ENCODE measurements at places on chromosomes 12 and 14.

- DNase-seq: no peak
Measured at GRCh38 chr12:105084251-105085250, at the start of gene ALDH1L2. Gene ALDH1L2 (minus strand): TSS chr12:105084458. CDS start chr12:105084436, 22 bp downstream.

- DNase-seq: no peak
Measured at GRCh38 chr14:74015963-74016362, 3.1 kb downstream of the ENTPD5 start.

DNA sequence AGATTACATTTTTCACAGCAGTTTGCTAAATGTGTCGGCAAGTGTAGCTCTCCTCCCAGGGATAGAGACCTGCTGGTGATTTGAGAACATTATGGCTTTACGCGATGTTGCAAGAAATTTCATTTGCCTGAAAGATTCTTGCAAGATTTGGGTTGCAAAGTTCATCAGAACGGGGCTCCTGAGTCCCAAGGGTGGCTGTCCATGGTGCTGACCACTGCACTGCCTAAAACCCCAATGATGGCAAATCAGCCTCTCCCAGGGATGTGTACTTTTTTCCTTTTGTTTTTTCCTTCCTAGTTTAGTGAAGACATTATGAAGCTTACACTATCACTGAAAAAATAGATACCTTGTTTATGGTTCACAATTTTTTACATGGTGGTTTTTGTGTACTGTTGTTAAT lies 85.4 kb downstream of the WSCD2 start:
- peak; percentile 1 for DNase-seq

DNA sequence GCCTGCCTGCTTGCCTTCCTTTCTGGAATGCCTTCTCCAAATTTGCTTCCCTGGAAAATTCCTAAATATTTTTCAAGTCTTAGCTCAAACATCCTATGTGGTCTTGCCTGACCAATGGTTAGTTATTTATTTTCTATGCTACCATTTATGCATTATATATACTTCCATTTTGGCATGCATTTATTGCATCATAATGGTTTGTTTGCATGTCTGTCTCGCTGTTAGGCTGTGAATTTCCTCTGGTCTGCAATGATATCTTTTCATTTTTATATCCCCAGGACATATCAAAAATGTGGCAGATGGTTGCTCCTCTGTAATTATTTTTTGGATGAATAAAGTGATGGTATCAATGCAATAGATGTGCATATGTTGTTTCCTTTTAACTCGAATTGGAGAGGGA lies 30.5 kb downstream of the ATL1 start:
- no peak for DNase-seq

- no peak for DNase-seq
Measured at GRCh38 chr12:132874175-132874574, 13.2 kb downstream of the CHFR start.

GRCh38 chr12:124392271-124392666 lies 97.4 kb downstream of the RFLNA start:
- DNase-seq: no peak

DNA sequence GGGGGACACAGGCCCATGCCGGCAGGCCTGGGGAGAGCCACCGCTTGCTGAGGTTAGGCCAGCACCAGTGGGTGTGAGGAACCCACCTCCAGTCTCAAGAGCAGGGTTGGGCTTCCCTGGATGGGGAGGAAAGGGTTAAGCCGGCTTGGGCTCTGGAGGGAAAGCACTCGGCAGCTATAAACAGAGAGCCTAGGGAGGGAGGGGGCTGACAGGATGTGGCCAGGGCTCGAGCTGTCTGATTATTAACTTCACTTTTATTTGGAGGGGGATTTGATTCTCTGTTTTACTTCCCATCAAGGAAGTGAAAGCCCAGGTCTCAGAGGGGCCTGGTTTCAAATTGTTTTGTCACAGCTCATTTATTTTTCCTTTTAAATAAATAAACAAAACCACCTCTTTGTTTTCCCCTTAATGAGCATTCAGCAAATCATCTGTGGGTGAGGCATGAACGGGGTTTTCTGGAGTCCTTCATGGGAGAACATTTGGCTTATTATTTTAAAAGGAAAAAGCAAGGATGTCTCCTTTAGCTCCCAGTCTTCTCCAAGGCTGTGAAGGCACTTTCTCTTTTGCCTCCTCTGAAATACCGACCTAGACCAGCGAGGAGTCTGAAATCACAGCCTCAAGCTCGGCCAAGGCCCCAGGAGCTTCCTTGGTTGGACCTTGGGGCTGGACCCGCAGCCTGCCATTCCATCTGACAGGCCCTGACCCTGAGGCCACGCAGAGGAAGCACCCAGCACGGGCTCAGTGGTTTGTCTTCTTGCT lies 21.9 kb upstream of the ZFP36L1 start:
- peak; percentile 45 for DNase-seq

DNA sequence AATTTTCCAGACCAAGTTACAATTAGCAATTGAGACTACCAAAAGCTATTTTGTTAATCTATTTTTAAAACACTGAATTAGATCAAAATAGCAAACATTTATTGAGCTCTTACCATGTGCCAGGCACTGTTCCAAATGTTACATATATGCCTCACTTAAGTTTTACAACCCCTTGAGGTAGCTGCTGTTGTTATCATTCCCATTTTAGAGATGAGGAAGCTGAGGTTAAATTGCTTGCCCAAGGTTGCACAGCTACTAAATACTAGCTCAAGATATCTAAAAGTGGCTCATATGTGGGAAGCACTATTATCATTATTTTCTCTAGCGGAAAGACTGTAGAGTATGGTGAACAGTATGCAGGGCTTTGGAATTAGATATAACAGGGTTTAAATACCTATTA lies 19.5 kb upstream of the NAP1L1 start:
- no peak for DNase-seq

DNA sequence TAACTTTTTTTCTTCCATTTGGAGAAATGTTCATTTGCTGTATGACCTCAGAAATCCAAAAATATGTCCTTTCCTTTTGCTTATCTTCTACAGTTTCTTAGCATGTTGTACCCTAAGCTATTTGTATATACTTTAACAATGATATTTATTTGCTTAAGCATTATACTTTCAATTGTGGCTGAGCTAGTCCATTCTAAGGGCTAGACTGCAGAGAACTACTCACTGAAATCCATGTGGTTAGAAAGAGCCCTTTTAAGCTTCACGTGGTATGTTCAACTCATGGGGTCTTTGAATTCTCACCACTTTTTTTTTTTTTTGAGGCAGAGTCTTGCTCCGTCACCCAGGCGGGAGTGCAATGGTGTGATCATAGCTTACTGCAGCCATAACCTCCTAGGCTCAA lies 122.5 kb downstream of the HMGA2 start:
- no peak for DNase-seq

- no peak for DNase-seq
Measured at GRCh38 chr14:36617824-36618223, 35.4 kb upstream of the NKX2-8 start.

- no peak for DNase-seq
Measured at GRCh38 chr14:44027397-44027796, 479.7 kb downstream of the FSCB start.

- DNase-seq: no peak
Measured at GRCh38 chr12:114678028-114678427, 5.9 kb downstream of the TBX3 start.

DNA sequence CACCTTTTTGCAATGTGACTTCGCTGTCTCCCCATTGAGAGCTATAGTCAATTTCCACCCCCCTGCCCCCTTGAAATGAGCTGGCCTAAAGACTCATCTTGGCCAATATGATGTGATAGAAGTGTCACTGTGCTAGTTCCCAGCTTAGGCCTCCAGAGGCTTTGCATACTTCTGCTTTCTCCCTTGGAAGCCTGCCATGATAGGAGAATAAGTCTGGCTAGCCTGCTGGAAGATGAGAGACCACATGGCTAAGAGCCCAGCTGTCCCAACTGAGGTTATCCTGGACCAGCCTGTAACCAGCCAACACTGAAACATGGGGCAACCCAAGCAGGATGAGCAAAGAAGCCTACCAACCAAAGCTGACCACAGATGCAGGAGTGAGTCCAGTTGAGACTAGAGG lies 196.9 kb downstream of the GRIN2B start:
- DNase-seq: no peak

DNA sequence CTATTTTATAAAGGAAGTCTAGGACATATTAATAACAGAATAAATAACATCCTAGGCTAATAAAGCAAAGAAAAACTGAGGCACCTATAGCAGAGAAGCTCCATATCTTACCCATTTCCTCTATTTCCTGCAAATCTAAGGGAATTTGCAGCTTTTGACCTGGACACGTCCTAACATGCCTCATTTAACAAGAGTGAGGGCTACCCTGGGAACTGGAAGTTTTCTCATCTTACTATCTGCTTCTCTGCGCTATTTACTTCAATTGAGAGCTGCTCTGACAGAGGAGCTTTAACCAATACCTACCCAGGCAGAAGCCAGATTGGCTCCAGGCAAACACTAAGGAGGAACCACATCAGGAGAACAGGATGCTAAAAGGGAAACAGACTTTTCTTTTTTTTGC lies 5.7 kb downstream of the YBX3 start:
- no peak for DNase-seq

DNA sequence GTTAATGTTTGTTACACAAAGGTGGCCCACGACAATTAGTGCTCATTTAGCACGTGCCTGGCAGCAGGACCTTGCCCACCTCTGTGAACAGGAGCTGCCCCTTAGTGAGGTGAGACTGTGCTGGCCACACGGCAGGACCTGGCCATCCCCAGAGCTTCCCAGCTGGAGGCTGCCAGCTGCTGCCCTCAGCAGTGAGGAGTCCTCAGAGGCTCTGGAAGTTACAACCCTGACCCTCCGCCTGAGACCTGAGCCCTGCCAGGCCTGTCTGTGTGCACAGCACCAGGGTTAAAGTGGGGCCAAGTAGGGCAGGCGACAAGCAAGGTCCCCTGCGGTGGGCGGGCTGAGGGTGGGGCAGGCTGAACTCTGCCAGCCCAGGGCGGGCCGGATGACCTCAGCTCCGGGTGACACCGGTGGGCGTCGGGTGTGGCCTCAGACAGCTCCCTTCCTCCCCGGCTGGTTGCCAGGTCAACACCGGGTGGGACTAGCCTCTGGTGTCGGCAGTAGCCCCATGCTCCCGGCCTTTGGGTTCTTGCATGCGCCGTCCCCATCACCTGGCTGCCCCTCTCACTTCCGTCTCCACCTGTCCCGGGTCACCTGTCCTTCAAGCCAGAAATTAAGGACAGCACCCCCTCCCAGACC lies 9.2 kb upstream of the LBHD2 start:
- DNase-seq: no peak

DNA sequence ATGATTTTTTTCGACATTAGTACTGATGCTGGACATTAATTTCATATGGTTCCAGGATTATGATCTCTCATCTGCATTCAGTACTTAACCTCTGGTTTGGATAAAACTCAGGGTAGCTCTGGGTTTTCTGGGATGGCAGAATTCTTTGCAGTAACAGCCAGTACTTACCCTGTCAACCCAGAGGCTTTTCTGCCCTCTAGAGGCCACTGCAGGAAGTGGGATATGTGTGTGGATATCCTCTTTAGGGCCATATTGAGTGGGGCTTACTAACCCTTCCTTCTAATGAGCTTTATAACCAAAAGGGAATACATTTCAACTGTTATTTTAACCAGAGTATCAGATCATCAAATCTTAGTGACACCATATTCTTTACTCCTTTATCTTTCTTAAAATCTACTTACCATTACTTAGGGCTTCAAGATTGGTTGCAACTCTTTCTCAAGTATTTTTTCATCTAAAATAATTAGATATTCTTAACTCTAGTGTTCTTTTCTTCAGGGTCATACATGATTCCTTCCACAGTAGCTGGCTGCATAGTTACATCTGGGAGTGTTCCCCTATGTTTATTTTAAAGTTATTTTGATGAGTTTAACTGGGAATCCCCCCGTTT lies 488.0 kb upstream of the STXBP6 start:
- no peak for DNase-seq

GRCh38 chr12:58787021-58787760 lies 133.1 kb downstream of the LRIG3 start:
- no peak for DNase-seq

- no peak for DNase-seq
Measured at GRCh38 chr14:21264025-21264801, 5.0 kb downstream of the HNRNPC start.

- DNase-seq: no peak
Measured at GRCh38 chr14:61088081-61088480, 107.0 kb downstream of the SLC38A6 start.

DNA sequence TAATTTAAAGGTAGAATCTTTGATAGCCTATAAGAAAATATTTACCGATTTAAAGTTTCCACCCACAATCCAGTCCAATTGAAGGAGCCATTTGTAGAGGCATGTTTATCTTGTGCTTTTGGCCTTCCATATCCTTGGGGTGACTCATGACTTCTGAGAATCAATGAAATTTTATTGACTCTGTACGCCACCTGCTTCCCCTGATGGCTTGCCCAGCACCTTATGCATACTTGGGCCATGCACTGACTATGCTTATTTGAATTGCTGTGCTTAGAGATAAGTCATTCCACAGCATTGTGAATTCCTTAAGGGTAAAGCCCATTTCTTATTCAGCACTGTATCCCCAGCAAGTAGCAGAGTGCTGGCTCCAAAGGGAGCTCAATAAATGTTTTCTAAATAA lies 954.8 kb upstream of the SEL1L start:
- no peak for DNase-seq

GRCh38 chr14:83151571-83151970 lies 1617.9 kb upstream of the SEL1L start:
- DNase-seq: no peak

- DNase-seq: no peak
Measured at GRCh38 chr12:65391711-65392110, 113.2 kb downstream of the MSRB3 start.

DNA sequence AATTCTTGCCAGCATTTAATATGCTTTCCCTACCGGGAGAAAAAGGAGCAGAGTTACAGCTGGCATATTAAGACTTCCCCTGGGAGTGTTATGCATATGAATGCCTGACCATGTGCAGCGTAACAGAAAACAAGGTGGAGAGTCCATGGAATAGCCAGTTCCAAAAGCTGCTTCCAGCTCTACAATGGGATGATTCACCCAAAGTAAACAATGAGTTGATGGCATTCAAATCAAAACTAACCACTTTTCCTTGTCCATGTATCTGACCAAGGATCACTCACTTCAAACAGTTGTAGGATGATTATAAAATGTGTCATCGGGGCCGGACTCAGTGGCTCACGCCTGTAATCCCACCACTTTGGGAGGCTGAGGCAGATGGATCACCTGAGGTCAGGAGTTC lies 48.1 kb upstream of the BICDL1 start:
- no peak for DNase-seq

DNA sequence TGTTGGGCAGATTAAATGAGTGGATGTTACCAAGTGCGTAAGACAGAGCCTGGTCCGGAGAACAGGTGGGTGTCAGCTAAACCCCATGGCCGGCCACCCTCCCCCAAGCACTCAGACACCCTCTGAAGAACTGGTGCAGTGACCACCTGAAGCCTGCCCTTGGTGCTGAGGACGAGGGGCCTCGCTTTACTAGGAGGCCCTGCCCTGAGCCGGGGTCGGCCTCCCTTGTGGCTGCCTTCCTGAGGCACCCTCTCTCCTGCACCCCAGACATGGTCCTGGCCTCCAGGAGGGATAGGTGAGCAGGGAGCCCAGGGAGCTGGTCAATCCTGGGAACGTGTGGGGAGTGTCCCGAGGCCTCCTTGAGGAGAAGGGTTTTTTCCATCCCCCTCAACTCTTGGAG lies 4.9 kb upstream of the KIF26A start:
- no peak for DNase-seq

Measured in activated CD4-positive, alpha-beta T cell treated with anti-CD3 and anti-CD28 coated beads, Interleukin-2, amount 50 U/mL, for 4 hours (primary cell).